ENCODE measurements at places on chromosomes 1 and 21.

- no peak for DNase-seq
Observed at GRCh38 chr1:78549331-78549730, 58.6 kb downstream of the PTGFR start.

GRCh38 chr1:100629391-100629790, 90.2 kb upstream of the VCAM1 start:
- no peak for DNase-seq

GRCh38 chr1:10489291-10490055, 14.7 kb downstream of the PEX14 start:
- DNase-seq = no peak

GRCh38 chr1:32766328-32766972, 50.7 kb downstream of the YARS1 start:
- DNase-seq = no peak

GRCh38 chr1:177983482-177984135, 13.8 kb upstream of the SEC16B start:
- peak; percentile 10 for DNase-seq

GRCh38 chr1:25695090-25695770, 78.6 kb downstream of the MAN1C1 start:
- DNase-seq = peak; percentile 99

DNA sequence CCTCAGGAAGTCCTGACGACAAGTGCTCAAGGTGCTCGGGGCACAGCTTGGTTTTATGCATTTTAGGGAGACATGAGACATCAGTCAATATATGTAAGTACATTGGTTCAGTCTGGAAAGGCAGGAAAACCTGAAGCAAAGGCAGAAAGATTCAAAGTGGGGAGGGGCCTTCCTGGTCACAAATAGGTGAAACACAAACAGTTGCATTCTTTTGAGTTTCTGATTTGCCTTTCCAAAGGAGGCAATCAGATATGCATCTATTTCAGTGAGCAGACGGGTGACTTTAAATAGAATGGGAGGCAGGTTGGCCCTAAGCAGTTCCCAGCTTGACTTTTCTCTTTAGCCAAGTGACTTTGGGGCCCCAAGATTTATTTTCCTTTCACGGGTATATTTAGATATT, 8.9 kb upstream of the RNF187 start:
- DNase-seq = no peak

- DNase-seq = no peak
Observed at GRCh38 chr1:70627910-70628309, 216.8 kb downstream of the CTH start.

GRCh38 chr21:44948426-44949120, 8.7 kb downstream of the SLX9 start:
- DNase-seq = no peak

GRCh38 chr1:14755518-14756252, 157.2 kb downstream of the KAZN start:
- DNase-seq = no peak

GRCh38 chr1:232327269-232327668, 302.7 kb downstream of the SIPA1L2 start:
- no peak for DNase-seq

DNA sequence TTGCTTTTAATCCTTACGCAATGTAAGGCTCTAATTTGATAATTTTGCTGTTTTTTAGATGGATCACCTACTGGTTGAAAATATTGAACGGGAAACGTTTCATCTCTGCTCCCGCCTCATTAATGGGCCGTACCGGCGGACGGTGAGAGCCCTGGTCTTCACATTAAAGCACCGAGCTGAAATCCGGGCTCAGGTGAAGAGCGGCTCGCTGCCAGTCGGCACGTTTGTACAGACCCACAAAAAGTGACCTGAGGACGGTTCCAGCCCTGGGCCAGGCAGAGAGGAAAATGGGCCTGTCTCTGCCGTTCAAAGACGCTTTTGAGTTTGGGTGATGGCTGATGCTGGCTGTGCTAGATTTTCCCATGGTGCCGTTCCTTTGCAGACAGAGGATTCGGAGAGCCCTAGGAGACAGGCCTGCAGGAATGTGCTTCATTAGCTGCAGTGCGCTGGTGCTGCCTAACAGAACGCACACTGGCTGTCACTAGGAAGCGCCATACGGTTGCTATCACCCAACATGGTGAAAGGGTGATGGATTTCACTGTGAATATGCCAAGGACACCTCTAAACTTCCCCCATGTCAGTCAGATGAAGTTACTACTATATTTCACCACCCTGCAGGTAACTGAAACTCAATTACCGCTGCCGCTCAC, 42.9 kb downstream of the TCEANC2 start:
- DNase-seq = no peak

GRCh38 chr21:39153373-39153772, 29.9 kb downstream of the PSMG1 start:
- DNase-seq = no peak

GRCh38 chr1:25743164-25744139, 56.5 kb upstream of the SELENON start:
- peak; percentile 35 for DNase-seq

GRCh38 chr1:178241057-178241456, 147.2 kb downstream of the RASAL2 start:
- peak; percentile 77 for DNase-seq

GRCh38 chr1:202691816-202692215, 18.4 kb downstream of the SYT2 start:
- DNase-seq = no peak

All from IMR-90 (cell line).